Common myeloid progenitor, CD34-positive (primary cell): ENCODE measurements at places on chromosomes 6 and 20.

DNA sequence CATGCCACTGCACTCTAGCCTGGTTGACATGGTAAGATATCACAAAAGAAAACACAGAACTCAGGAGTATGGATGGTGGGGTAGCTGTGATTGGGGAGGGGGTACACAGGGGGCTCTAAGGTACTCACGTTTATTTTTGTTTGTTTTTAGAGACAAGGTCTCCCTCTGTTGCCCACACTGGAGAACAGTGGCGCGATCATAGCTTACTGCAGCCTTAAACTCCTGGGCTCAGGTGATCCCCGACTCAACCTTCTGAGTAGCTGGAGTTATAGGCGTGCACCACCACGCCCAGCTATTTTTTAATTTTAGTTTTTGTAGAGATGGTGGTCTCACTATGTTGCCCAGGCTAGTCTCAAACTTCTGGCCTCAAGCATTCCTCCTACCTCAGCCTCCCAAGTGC is 29.3 kb downstream of the BCL2L1 start:
- no peak overlapping the region for H3K4me3 ChIP-seq
- DNase-seq: no peak
- peaks cover 14% of the 10 kb centered on the region for H3K36me3 ChIP-seq
- peaks cover 30% of the 10 kb centered on the region for H3K4me1 ChIP-seq

- no peak for DNase-seq
- H3K36me3 ChIP-seq: no peaks in the 10 kb centered on the region
- H3K4me1 ChIP-seq: peaks cover 51% of the 10 kb centered on the region
- H3K27me3 ChIP-seq: no peaks in the 10 kb centered on the region
Observed at GRCh38 chr6:45743028-45743615, 272.5 kb downstream of the CLIC5 start.

GRCh38 chr6:161465403-161465802 is 191.5 kb upstream of the AGPAT4 start:
- no peak overlapping the region for H3K27ac ChIP-seq
- DNase-seq: no peak
- H3K27me3 ChIP-seq: no peaks in the 10 kb centered on the region
- no peaks in the 10 kb centered on the region for H3K4me1 ChIP-seq
- H3K36me3 ChIP-seq: no peaks in the 10 kb centered on the region

- DNase-seq: no peak
- no peaks in the 10 kb centered on the region for H3K27me3 ChIP-seq
- H3K4me1 ChIP-seq: peaks cover 14% of the 10 kb centered on the region
- H3K4me3 ChIP-seq: no peak overlapping the region
Observed at GRCh38 chr6:157994125-157994795, 12.6 kb downstream of the SYNJ2 start.

- H3K4me1 ChIP-seq: no peaks in the 10 kb centered on the region
- no peaks in the 10 kb centered on the region for H3K36me3 ChIP-seq
- no peak overlapping the region for H3K4me3 ChIP-seq
Observed at GRCh38 chr6:117205876-117206275, 59.5 kb upstream of the VGLL2 start.

- H3K27me3 ChIP-seq: no peaks in the 10 kb centered on the region
- no peaks in the 10 kb centered on the region for H3K36me3 ChIP-seq
- no peak overlapping the region for H3K4me3 ChIP-seq
- no peaks in the 10 kb centered on the region for H3K4me1 ChIP-seq
- no peak overlapping the region for H3K27ac ChIP-seq
Observed at GRCh38 chr20:47125758-47126591, 230.5 kb downstream of the ZMYND8 start.

GRCh38 chr6:5896476-5897200 is 110.1 kb downstream of the NRN1 start:
- no peak for DNase-seq
- no peak overlapping the region for H3K4me3 ChIP-seq
- H3K36me3 ChIP-seq: no peaks in the 10 kb centered on the region
- H3K27me3 ChIP-seq: no peaks in the 10 kb centered on the region
- no peak overlapping the region for H3K27ac ChIP-seq

- H3K36me3 ChIP-seq: no peaks in the 10 kb centered on the region
- H3K4me1 ChIP-seq: peaks cover 14% of the 10 kb centered on the region
- no peak overlapping the region for H3K4me3 ChIP-seq
- no peak overlapping the region for H3K27ac ChIP-seq
Observed at GRCh38 chr20:43750774-43751166, 24.0 kb upstream of the GTSF1L start.

DNA sequence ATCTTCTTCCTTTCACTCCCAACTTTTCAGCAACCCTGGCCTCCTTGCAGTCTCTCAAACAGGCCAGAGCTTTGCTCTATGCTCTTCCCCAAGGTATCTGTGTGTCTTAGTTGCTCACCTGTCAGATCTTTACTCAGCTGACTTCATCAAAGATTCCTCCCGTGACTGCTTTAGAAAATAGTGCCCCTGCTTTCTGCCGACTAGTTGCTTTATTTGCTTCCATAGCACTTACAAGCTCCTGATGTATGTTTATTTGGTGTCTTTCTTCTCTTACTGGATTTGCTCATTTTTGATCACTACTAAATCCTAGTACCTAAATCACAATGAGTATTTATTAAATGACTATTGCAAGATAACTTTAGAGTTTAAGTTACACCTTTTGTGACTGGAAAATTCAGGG is 5.9 kb downstream of the NDUFAF5 start:
- no peaks in the 10 kb centered on the region for H3K27me3 ChIP-seq
- no peak overlapping the region for H3K4me3 ChIP-seq
- no peak for DNase-seq
- no peak overlapping the region for H3K27ac ChIP-seq
- H3K36me3 ChIP-seq: peaks cover 6% of the 10 kb centered on the region

DNA sequence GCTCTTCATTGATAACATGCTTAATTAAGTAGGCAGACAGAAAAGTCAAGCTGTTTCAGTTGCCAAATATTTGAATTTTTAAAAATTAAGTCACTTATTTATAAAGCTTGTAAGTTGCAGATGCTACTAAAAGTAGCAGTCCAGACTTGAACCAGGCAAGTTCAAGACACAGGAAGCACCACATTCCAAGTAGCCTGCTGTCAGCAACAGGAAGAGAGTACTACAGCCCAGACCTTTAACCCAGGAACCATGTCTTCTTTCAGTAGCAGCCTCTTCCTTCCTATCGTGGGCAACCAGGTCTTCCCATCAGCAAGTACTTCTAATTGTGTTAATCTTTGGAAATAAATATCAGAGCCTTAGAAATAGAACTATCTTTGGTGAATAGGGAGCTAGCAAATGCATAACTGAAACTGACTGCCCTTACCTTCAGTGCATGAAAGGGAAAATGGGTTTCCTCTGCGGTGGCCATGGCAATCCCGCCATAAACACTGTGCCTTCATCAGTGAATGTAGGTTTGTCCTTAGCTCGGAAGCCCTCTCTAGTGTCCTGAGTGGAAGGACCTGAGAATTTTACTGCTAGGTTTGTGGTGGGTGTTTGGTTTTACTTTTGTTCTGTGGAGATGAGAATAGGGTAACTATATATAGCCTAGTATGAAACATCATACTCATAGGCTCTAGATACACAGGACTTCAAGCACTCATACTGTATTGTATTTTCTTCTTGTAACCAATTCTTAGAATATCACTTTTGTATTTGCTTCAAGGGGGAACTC is 95.6 kb downstream of the SYCP2 start:
- peaks cover 18% of the 10 kb centered on the region for H3K27me3 ChIP-seq
- no peaks in the 10 kb centered on the region for H3K36me3 ChIP-seq
- no peak overlapping the region for H3K4me3 ChIP-seq
- no peaks in the 10 kb centered on the region for H3K4me1 ChIP-seq
